ENCODE measurements at places on chromosomes 2 and 18.

GRCh38 chr2:43482961-43483360 is 112.9 kb downstream of the THADA start:
- peak; percentile 74 for DNase-seq

GRCh38 chr2:74619651-74620297 is 28.4 kb downstream of the M1AP start:
- DNase-seq: no peak

DNA sequence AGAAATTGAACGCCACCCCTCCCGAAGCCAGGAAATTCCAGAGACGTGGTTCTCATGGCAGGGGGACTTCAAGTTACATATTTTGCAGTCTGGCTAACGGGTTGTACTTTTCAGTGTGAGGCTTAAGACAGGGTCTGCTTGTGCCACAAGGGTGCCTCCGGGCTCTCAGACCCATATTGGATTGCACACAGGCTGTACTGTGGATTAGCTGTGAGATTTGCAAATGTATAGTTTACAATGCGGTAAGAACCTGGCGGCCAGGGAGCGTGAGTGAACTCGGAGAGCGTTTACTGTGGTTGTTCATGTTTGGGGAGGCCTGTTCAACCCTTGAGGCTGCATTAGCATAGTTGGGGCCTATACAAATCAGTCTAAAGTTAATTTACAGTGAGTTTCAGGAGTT is 143.9 kb upstream of the SIX2 start:
- DNase-seq: no peak

DNA sequence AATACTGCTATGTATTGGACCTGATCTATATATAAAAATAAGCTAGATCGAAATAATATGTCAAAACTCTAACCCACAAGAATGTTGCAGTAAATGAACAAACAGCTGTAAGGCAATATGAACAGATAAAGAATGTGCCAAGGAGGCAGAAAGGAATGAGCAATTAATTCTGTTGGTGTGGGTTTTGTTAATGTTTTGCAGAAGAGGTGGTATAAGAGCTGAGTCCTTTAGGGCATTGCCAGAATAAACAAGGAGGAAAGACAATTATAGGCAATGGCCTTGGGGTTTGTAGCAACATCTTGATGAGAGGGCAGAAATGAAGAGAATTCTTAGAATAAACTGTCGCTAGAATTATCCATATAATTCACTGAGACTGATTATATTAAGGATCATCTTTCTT is 240.9 kb upstream of the GULP1 start:
- peak; percentile 20 for DNase-seq

All from astrocyte of the spinal cord (primary cell).